ENCODE measurements at places on chromosomes 13 and 19.

GRCh38 chr13:31963631-31964030 lies 67.9 kb upstream of the FRY start:
- no peak for DNase-seq

DNA sequence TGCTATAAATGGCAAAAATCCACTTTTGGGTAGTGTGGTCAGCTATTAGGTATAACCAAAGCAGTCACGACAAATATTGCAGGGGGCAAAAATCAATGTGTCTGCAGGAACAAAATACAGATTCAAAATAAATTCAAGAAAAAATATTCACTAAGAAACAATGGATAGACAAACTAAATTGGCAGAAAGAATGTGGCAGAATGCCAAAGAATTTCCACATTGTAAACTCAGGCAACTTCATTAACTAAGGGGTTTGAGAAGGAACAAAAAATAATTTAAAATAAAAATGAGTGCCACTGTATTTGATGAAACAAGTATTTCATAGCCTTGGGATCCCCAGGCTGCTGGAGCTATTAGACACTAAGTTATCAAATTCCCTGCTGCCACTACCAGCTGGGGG lies 193.1 kb downstream of the VWA8 start:
- no peak for DNase-seq

DNA sequence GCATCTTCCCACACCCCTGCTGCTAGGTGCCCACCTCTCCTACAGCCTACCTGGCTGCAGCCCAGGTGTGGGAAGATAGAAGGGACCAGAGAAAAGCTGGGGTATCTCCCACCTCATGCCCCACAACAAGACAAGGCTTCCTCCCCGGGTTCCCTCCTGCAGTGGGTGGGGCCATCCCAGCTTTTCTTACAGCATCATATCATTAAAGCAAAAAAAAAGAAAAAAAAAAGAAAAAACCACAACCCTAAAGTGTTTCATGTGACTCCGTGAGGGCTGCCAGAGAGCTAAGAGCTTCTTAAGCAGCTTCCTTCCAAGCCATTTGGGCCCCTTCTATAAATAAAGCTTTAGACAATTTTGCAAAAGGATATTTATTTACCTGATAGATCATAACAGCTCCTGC lies 455.4 kb upstream of the TSHZ3 start:
- no peak for DNase-seq

DNA sequence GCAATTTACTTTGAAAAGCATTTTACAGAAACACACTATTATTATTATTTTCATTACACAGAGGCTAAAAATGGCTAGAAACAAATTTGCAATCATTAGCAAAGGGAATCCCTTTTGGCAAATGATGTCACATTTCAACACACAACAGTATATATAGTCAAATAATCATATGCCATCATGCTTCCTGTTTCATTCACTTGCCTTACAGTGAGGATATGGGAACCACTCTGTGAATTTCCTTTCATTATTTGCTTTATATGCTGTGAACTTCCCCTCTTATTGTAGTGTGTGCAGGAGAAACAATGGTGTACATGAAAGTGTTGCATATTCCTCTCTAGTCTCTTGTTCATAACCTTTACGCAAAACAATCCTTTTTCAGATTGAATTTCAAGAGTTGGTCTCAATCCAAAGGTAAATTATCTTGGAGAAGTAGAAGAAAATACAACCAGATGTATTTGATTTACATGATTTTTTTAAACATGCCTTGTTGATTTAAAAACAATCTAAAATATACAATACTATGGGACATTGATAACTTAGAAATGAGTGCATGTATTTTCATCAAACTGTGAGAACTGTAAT lies 657.3 kb downstream of the EFNB2 start:
- DNase-seq: no peak

DNA sequence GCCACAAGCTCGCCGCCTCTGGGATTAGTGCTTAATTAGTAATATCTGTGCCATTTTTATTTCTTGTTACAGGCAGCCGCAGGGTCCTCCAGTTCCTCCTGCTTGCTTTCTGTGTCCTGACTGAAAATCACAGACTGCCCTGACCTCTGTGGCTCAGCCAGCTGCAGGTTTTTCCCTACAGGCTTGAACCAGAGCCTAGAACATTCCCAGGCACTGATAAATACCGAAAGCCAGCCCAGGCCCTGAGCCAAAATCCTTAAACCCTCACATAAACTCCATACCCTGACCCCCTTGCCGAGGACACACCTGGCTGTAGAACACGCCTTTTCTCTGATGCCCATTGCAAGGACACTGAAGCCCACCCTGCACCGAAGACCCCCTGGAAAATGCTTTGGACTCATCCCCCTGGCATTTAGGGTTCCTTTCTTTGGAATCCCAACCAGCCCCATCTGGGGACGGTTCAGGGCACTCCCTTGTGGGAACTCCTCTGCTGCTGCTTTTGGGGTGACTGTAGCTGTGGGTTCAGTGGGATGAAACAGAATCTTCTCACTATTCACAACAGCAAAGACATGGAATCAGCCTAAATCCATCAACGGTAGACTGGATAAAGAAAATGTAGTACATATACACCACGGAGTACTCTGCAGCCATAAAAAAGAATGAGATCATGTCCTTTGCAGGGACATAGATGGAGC lies 15.5 kb downstream of the DPP9 start:
- no peak for DNase-seq

All from activated CD8-positive, alpha-beta T cell treated with anti-CD3 and anti-CD28 coated beads for 36 hours (primary cell).